ENCODE measurements at places on chromosomes 1 and 21.

- DNase-seq, result no peak
Observed at GRCh38 chr1:63821091-63822005, 47.5 kb downstream of the ROR1 start.

DNA sequence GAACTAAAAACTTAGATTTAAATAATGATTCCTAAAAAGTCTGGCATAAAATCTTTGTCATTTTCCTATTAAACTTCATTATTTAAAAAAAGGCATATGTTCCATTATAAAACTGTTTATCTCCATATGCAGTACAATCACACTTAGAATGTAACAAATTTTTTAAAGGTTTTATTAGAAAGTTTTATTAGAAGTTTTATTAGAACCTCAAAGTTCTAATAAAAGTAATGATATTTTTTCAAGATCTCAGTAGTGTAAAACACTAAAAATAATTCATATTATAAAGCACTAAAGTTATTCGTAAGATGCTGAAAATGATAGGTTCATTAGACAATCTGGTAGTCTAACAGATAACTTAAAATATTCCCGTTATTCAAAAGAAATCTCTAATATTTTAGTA, 43.6 kb downstream of the ACBD6 start:
- DNase-seq, result no peak

GRCh38 chr1:26274801-26275425, 5.0 kb upstream of the SH3BGRL3 start:
- no peak for DNase-seq

DNA sequence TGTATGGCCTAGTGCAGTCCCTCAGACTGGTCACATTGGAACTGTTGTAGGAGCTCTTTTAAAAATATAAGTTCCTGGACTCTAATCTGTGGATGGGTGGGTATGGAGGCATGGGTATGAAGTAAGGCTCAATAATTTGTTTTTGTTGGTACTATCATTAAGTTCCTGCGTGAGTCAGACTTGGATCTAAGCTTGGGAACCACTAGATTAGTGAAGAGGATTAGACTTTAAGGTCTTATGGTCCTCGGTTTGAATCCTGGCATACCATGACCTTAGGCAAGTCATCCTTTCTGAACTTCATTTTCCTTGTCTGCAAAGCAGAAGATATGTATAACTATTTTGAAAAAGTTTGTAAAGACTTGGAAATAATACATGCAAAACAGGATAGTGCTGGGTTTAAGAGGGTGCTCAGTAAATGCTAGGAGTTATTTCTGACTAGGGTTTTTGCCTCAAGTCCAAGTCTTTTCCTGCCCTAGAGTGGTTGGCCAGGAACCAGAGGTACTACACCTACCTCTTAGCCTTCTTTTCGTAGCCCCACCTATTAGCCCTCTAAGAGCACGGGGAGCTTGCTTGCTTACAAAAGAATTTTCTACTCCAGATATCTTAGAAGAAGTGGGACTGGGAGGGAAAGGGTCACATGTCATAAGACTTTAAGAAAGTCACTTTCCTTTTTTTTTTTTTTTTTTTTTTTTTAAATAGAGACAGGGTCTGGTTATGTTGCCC, 38.6 kb upstream of the METTL18 start:
- DNase-seq, result no peak

- no peak for DNase-seq
Observed at GRCh38 chr1:153698020-153698922, 19.8 kb downstream of the NPR1 start.

GRCh38 chr21:39882839-39883195, 15.6 kb downstream of the PCP4 start:
- no peak for DNase-seq

GRCh38 chr1:194857413-194857812, 1671.0 kb upstream of the B3GALT2 start:
- DNase-seq, result no peak

All from NCI-H187 (cell line).